Stimulated activated CD8-positive, alpha-beta memory T cell treated with anti-CD3 and anti-CD28 coated beads, Interleukin-12 subunit alpha, Interleukin-12 subunit beta, amount 100 ng/mL, for 1 hour (primary cell): ENCODE measurements at places on chromosomes 3 and 15.

DNA sequence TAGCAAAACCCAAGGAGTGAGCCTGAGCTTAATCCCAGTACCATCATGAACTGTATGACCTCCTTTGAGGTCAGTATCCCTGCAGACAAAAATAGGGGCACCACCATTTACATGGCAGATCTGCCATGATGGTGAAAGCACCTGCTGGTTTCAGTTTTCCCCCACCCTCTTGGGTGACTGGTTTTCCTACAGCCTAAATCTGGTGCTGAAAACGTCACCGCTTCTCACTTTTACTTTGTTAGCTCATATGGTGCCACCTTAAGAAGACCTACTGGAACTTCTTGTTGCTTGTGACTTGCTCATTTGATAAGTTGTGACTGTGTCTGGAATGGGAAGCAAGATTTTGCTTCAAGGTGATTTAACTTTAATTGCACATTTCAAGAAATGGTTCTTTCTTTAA is 5.1 kb downstream of the PPP1R2 start:
- no peak for DNase-seq

DNA sequence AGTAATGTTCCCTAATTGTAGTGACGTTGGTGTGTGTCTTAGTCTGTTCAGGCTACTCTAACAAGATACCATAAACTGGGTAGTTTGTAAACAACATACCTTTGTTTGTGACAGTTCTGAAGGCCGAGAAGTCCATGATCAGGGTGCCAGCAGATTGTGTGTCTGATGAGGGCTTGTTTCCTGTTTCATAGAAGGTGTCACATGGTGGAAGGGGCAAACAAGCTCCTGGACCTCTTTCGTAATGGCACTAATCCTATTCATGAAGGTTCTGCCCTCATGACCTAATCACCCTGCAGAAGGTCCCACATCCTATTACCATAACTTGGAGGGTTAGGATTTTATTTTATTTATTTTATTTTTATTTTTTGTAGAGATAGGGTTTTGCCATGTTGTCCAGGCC is 11.1 kb downstream of the ATXN7 start:
- DNase-seq, result no peak

DNA sequence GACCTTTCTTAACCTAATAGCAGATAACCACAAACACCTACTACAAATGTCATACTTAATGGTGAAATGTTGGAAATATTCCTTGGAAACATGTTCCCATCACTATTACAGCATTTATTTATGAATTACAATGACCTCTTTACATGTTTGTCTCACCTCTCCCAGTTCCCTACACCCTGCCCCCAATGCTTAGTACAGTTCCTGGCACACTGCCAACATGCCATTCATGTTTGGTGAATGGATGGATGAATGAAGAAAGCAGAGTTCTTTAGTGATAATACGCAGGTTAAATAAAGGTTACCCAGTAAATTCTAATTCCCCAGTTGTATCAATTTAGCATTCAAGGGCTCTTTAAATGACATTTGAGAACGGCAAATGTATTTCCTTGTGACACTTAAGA is 259.9 kb upstream of the ATP11B start:
- no peak for DNase-seq

DNA sequence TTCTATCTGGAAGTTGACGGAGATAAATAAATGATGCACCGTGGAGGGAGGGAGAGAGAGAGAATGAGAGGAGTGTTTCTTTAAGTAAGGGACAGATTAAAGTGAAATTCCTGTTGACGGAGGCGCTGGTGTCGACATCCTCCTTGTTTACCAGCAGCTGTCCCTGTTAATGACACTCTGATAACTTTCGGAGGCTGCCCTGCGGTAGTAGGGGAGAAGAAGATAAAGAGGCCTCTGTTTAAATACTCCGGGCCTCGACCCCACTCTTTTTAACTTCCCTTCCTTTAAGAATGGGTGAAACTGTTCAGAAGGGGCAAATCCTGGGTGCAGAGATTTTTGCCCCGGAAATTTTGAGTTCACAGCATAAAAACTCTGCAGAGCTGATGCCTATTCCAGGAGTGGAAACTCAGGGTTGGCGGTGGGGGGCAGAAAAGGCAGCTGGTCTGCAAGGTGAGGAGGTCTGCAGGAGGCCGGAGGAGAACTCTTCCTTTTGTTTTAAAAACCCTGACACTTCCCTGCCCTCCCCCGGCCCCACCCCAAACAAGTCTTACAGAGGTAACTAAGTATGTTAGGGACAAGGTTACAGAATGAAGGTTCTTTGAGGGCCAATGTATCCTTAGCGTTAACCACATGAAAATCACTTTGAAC is 276.6 kb upstream of the NR2F2 start:
- DNase-seq, result no peak

DNA sequence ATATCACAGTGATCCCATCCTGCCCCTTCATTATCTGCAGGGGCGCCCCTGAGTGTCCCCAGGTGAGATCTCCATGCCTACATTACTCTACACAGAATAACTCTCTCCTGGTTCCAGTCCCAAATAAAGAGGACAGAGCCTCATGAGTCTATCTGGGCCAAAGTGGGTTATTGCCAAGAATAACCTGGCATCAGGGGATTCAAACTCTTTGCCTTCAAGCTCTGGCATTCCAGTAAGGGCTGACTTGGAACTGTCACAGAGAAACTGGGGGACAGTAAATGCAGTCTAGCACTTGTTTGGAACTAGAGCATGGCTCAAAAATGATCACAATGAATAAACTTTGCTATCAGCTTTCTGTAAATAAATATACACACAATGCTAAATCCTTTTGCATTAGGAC is 30.3 kb downstream of the GJD2 start:
- DNase-seq, result no peak

GRCh38 chr3:191376516-191377141 is 46.3 kb upstream of the UTS2B start:
- DNase-seq, result no peak

- no peak for DNase-seq
Observed at GRCh38 chr15:68097029-68097428, 42.9 kb downstream of the PIAS1 start.

DNA sequence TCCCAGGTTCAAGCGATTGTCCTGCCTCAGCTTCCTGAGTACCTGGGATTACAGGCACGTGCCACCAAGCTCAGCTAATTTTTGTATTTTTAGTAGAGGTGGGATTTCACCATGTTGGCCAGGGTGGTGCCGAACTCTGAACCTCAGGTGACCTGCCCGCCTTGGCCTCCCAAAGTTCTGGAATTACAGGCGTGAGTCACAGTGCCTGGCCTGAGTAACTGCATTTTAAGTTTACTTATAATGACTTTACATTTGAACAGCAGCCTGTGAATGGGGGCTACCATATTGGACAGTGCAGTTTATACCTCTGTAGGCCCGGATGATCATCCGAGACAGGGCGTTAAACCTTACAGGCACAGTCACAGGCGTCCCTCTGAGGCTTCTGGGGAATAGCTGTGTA is 24.8 kb downstream of the EAF1 start:
- DNase-seq, result no peak

DNA sequence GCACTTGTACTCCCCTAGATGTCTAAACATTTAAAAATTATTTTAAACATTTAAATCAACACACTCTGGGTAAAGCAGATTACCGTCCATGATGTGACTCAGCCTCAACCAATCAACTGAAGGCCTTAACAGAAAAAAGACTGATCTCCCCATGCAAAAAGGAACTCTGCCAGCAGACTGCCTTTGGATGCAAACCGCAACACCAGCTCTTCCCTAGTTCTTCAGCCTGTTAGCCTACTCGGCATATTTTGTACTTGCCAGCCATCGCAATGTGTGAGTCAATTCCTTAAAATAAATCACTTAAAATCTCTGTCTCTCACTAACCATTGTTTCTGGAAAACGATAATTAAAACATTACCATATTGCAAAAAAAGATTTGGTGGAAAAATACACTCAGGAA is 375.9 kb downstream of the RSL24D1 start:
- DNase-seq, result no peak

GRCh38 chr3:141275973-141276372 is 44.3 kb downstream of the PXYLP1 start:
- no peak for DNase-seq

DNA sequence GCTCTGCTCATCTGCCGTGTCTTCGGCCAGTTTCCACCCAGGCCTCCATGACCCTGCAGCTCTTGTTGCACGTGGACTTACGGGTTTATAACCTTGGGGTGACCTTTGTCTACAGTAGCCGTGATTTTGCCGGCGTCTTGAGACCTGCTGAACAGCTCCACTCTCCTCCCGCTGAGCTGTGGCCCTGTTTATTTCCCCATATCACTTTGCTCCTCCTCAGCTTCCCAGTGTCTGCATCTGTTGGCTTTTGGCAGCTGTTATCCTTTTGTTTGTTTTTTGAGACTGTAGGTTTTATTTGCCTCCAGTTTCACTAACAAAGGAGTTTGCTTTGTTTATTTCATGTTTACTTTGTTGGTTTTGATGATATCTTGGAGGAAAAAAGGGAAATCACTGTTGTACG is 29.3 kb upstream of the SLC28A1 start:
- no peak for DNase-seq

GRCh38 chr3:86208772-86209171 is 782.2 kb downstream of the VGLL3 start:
- no peak for DNase-seq

DNA sequence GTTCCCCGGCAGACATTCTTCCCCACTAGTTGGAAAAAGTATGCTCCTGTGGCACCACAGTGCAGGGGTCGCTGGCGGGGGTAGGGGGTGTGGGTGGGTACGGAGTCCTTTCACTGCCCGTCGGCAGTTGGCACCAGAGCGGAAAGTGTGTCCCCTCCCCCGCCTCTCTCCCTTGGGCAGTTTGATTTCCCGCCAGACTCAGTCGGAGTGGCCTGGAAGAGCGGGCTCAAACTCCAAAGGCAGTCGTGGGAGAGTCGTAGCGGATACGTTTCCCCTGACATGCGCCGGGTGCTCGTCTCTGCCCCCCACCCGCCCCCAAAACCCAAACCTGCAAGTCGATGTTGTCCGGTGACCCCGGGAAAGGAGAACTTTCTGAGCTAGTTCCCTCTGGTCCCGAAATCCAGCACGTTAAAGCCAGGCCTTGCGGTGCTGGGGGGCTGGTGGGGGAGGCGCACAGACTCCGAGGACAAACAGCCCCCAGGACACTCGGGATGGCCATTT is 4.4 kb upstream of the FOXB1 start:
- no peak for DNase-seq

GRCh38 chr3:38524141-38524739 is 28.1 kb downstream of the EXOG start:
- no peak for DNase-seq

- DNase-seq, result no peak
Observed at GRCh38 chr3:46370839-46371518, at the start of gene CCR5. TSS of gene CCR5 (plus strand) at chr3:46370946. CDS start at chr3:46372903, 1,957 bp downstream.

- DNase-seq, result no peak
Observed at GRCh38 chr3:9216736-9217135, 32.7 kb downstream of the SRGAP3 start.

DNA sequence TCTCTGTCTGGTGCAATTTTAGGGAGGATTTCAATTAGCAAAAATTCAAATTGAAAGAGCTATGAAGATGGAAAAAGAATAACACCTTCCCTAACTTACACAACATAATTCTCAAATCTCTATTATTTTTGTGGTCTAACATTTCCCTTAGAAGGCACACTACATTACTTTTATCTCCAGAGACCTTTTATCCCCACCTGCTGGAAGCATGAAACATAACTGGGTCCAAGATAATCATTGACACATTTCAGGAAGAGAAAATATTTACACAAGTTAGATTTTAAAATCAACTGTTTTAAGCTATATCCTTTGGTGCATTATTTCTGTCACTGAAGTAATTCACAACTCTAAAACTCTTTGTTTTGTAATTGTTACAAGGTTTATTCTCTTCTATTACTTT is 779.5 kb downstream of the ROBO1 start:
- DNase-seq, result no peak

DNA sequence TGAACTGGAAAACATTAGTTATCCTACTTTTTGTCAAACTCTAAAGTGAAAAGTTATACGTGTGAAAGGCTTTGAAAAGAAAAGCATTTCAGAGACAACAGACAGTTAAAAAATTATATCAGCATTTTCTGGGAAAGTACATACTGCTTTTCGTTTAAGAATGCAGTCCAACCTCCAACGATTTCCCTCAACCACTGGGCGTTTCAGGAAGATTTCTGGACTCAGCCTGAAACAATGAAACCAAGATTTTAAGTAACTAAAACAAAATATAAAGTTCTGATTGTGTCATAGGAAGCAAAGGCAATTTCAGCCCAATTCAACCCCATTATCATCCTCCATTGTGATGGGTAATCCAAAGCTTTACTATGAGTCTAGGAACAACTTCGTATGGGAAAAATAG is 110.7 kb downstream of the PLD1 start:
- DNase-seq, result no peak

GRCh38 chr3:99562138-99562537 is 76.3 kb upstream of the COL8A1 start:
- DNase-seq, result no peak

DNA sequence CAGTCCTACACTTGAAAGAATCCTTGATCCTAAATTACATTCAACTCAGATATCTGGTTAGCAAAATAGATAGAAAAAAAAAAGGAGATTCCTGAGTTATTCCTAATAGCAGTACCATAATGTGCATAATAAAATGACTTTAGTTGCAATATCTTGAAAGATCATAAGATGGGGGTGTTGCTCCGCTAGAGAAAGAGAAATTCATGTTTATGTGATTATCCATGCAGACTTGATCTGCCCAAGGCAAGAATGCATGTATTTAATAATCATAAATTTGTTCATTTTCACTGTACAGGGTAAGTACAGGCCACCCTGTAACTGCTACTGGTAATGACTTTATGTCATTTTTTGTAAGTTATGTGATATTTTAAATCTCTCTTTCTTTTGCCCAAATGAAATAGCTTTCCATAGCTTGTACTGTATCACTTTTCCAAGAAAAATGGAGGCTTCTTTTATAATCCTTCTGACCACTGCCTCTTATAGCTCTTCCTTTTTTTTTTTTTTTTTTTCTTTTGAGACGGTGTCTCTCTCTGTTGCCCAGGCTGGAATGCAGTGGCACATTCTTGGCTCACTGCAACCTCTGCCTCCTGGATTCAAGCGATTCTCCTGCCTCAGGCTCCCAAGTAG is 84.6 kb downstream of the HCN4 start:
- no peak for DNase-seq

GRCh38 chr15:99114511-99115299 is 9.8 kb downstream of the SYNM start:
- DNase-seq, result no peak
